ENCODE measurements at places on chromosomes 2 and 18. TPM values are rescaled to one million over a fixed set of nuclear protein-coding genes. Genes with fewer than 3 reads are reported as not detected.

GRCh38 chr2:7800031-7800430, 881.8 kb upstream of the ID2 start:
- H3K27ac ChIP-seq, result no peak overlapping the region
- H3K4me3 ChIP-seq, result no peak overlapping the region
- H3K4me1 ChIP-seq, result no peaks in the 10 kb centered on the region
- no peak for DNase-seq
- H3K27me3 ChIP-seq, result no peaks in the 10 kb centered on the region

DNA sequence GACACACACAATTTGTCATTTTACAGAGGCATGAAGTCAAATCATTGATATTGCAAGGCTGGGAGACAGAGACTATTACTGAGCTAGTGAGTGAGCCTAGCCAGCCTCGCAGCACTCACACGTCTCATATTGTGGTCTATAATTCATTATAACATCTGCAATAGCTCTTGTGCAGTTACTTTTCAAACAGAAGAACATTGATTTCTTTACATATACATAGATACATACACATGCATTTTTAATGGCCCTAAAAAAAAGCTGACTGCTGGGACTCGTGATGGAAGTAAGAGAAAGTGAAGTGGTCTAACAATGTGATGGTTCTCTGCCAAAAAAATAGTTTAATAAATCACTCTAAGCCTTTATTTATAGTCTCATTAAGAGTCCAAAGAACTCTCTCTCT, 56.8 kb downstream of the KIAA2012 start:
- no peak for DNase-seq
- no peak overlapping the region for H3K27ac ChIP-seq
- H3K4me1 ChIP-seq, result no peaks in the 10 kb centered on the region
- H3K27me3 ChIP-seq, result no peaks in the 10 kb centered on the region

SLC23A3 gene
- 0.09 TPM for total RNA-seq

DNA sequence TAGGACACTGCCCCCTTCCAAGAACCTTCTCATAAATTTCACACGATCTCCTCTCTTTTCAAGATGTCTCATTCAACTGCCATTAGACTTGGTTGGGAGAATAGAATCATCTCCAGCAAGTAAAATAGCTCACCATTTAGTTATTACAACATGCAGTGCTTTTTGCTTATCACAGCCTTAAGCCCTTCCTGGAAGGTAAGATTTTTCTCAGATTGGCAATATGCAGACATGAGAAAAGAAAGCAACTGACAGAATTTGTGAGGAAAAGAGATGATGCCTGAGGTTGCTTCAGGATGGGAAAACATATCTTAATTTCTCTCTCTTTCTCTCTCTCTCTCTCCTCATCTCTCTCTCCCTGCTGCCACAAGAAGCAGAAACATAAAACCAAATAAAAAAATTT, 855.1 kb upstream of the ACVR2A start:
- no peaks in the 10 kb centered on the region for H3K36me3 ChIP-seq
- peak; percentile 27 for DNase-seq
- no peak overlapping the region for H3K4me3 ChIP-seq
- H3K27ac ChIP-seq, result no peak overlapping the region
- peaks cover 3% of the 10 kb centered on the region for H3K27me3 ChIP-seq
- no peaks in the 10 kb centered on the region for H3K4me1 ChIP-seq

- no peaks in the 10 kb centered on the region for H3K4me1 ChIP-seq
- peaks cover 21% of the 10 kb centered on the region for H3K27me3 ChIP-seq
- no peaks in the 10 kb centered on the region for H3K36me3 ChIP-seq
Observed at GRCh38 chr18:37341016-37341415, 224.6 kb downstream of the CELF4 start.
